ENCODE measurements at places on chromosomes 5 and 9. TPM values are rescaled to one million over a fixed set of nuclear protein-coding genes. Genes with fewer than 3 reads are reported as not detected.

GRCh38 chr5:177371120-177372033, 12.9 kb upstream of the SLC34A1 start:
- DNase-seq, result no peak

- DNase-seq, result no peak
These were observed 54.8 kb downstream of the MYO10 start for GRCh38 chr5:16881251-16881650.

DNA sequence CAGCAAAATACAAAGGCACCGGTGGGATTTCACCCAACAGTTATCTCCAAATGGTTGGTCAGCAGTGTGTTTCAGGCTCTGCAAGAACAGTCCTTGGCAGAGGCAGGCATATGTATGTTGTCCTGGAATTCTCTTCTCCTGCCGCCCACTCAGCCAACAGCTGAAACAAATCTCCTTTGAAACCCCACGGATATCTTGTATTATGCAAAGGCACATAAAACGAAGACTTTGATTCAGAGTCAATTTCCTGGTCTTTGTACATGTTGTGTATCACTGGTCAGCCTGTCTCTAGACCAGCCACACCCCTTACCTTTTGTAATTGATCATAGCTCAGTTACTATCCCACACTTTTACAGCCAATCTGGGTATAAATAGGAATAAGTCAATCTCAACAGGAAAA, 29.2 kb downstream of the FREM1 start:
- DNase-seq, result no peak

DNA sequence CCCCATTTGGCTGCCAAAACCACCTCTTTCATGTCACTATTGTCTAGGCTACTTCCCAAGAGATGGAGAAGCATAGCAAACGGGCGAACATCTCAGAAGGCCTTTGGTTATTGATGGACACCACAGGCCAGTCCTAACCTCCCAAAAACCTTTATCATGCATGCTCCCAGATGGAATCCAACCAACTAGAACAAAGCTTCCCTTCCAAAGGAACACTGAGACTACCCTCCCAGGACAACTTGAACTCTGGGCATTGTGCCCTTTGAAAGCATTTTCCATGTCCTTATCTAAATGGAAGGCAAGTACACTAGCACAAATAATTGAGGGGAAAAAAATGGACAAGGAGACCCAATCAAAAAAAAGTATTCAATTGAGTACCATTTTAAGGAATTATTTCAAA, 65.6 kb downstream of the SPOCK1 start:
- no peak for DNase-seq

DNA sequence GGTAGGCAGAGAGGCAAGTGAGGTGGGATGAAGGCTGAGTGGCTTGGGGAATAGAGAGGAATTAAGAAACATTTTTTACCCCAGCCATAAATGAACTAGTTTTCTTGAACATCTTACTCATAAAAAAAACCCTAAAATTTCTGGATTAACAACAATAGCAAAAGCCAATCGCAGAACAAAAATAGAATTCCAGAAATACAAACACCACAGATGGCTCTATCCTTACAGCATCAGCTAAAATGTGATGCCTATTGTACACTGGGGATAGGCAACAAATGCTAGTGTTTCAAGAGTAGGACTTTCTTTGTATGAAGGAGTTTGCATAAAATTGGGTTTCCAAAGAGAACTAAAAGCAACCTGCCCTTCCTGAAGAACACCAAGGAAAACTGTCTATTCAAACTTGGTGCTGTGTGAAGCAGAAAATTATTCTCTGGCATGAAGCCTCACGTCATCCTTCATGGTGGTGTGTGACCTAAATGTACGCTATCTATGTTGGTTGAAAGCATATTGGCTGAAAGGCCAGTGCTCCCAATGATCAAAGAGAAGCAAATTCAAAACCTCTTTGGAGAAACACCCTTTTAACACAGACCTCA, 82.9 kb downstream of the JAKMIP2 start:
- DNase-seq, result no peak

- DNase-seq, result no peak
These were observed 1.2 kb upstream of the SMARCA2 start for GRCh38 chr9:2013743-2014475.

DNA sequence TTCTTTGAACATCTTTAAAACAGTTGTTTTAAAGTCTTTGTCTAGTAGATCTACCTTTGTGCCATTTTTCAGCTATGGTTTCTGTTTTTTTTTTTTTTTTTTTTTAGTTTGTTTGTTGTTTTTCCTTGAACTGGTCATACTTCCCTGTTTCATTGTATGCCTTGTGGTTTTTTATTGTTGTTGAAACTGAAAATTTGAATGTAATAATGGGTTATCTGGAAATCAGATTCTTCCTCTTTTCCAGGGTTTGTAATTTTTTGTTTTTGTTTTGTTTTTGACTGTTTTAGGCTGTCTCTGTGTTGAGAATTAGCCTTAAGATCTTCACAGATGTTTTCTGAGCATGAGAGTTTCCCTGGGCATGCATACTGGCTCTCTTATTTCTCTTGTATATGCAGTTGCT, 269.6 kb upstream of the DAP start:
- DNase-seq, result no peak

The GPR21 gene
- 6.9 TPM for total RNA-seq

The DPYSL3 gene
- total RNA-seq, result 401 TPM

The STK32A gene
- total RNA-seq, result 0.95 TPM
